Pulmonary artery endothelial cell (primary cell): ENCODE measurements at places on chromosomes 3 and 15. TPM values are rescaled to one million over a fixed set of nuclear protein-coding genes. Genes with fewer than 3 reads are reported as not detected.
A peak's percentile ranks its signal among the peaks of the same experiment; 100 is the strongest.

Gene SPPL2A
- 71.3 and 115 TPM in 2 replicates for total RNA-seq

Gene FBXW12
- total RNA-seq, result 0.13 TPM in 1 of 2 replicates, not detected in the other

Gene ZNF385D
- total RNA-seq, result 0.79 and 1.2 TPM in 2 replicates

Gene ANKRD34C
- total RNA-seq, result not detected in 2 replicates

Gene TMEM158
- 6.1 and 6.3 TPM in 2 replicates for total RNA-seq

GRCh38 chr3:5010706-5011554 is 31.7 kb downstream of the BHLHE40 start:
- DNase-seq, result no peak

DNA sequence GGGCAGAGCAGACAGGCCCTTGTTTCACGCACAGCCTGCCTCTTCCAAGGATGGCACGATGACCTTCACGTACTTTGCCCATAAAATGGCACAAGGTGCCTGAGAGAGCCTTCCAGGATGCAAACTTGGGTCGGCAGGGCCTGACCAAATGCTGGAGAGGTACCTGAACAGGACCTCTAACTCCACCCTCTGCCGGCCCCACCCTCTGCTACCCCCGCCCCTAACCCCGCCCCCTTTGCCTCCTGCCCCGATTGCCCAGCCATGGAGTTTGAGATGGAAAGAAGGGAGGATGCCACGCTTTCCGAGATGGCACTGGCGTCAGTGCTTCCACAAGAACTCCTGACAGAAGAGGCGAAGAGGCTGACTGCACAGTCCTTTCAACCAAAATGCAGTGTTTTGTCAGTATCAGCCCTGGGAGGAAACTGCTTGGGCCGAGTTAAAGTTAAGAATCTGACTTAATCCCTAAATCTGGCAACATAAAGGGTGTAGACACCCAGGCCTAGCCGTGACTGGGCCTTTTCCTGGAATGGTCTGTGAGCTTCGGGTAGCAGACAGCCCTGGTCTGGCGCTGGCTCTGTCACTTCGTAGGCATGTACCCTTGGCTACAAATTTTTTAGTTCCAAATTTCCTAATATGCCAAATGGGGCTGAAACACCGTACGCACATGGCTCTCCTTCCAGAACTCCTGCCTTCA is 230.3 kb upstream of the RGMA start:
- DNase-seq, result no peak

DNA sequence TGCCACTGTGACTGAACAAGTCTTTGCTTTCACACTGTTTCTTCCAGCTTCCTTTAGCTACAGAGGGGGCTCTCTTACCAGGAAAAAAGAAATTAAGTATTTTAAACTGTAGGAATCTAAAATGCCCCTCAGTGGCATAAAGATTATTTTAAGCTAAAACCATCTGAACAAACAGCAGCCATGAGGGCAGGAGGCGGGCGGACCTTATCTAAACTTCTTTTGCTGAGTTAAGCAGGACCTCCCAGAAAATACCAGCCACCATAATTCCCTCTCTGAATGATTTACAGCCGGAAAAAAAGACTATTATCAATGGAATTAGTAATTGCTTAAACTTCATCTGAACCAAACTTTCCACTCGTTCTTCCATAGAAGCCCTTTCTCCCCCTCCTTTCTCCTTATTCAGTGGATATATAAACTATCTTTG is 5.2 kb upstream of the TOPAZ1 start:
- DNase-seq, result no peak

GRCh38 chr15:20353966-20354883 is 187.4 kb downstream of the GOLGA6L6 start:
- no peak for DNase-seq

DNA sequence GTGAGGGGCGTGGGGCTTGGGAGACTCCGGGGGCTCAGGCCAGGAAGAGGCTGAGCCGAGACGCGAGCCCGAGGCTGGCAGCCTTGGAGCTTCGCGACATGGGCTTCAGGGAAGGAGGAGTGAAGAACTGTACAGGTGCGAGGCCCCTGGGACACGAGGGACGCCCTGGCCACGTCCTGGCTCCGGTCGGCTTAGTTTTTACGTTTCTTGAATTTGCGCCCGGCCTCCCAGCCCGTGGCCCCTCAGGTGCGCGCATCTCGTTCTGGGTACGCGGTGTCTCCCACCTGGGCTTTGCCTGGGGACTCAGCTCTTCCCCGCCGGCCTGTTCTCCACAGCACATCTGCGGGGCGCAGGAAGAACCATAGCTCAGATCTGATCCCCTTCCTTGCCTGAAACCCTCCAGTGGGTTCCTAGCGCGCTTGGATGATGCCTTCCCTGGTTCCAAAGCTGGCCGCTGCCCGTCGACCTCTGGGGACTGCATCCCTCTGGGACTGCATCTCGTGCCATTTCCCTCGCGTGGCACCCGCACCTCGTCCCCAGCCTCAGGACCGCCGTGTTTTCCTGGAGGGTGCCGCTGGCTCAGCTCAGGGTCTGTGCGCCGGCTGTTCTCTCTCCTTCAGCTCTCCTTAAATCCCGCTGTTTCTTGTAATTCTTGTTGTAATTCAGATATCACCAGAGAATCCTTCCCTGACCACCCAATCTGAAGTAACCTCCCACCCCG is 614 bp downstream of the CHCHD6 start:
- no peak for DNase-seq

DNA sequence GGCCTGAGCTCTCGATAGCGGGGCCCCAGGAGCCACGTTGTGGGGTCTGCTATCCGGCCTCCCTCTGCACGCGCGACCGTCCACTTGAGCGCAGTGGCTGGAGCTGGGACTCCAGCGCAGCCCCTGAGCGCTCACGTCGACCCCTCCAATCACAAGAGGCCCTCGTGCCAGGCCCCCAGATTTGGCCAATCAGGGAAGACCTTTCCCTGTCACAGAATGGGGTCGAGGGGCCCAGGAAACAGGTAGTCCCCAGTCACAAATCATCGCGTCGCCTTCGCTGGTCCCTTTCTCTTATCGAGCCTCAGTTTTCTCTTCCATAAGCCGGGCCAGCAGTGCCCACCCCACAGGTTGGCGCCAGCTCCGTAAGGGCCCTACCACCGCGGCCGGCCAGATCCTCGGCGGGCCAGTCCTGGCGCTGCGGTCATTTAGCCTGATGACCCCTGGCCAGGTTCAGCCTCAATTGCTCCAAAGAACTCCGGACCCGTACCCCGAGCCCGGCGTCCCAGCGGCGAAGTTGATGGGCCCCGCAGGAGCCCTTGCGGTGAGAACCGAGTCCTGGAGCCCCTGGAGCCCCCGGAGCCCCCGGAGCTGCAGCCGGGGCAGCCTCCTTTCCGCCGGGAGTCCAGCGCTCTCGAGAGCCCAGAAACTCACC is 435 bp downstream of the ALDH1L1 start:
- no peak for DNase-seq

DNA sequence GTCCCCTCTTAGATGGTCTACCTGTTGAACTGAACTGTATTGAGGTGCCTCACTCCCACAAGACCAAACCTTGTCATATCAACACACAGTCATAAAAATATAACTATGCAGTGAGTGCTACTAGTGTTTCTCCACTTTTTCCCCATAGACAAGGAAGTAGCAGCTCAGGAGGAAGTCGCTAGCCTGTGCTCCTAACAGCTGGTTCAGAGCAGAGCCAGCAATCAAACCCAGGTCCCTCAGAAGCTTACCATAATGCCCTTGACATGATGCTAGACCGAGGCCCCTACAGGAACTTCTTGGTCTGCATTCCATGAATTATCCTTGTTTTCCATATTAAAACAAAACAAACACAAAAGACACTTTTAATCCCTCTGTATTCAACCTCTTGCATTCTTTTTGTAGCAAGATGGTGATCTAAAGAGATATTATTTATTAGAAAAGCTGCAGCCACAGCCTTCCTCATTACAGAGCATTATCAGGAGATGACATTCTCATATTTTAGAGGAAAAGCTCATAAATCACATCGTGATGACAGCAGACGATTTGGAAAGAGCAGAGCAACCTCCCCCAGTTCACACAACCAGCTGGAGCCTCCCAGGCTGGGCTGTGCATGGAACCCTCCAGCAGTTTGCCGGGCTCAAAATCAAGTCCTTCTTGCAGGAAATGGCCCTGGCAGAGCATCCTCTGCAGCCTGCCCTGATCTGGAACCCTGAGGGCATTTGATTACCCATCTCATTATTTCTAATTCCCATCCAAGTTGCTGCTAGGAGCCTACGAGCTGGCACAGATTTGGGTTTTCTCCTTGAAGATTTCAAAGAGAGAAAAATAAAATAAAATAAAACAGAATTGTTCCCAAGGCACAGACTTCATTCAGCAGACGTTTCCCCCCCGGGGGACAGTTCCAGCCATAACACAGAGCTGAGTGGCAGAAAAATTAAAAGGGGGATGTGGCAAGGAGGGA is 118.8 kb downstream of the SRGAP3 start:
- DNase-seq, result no peak

DNA sequence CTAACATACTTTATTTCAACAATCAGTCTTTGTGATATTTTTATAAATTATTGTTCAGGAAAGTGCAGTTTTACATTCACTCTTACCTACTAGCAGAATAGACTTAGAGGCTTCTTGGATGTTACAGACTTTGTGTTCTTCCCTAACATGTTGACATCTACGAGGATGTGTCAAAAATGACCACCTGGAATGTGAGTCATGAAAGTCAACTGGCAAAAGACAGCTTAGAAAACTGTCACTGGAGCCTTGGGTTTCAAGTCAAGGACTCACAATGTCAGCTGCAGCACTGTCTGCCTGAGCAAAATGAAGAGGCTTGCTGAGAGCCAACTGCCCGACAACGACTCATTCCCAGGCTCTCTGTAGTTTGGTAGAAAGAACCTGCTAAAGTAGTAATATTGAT is 91.5 kb downstream of the CERS3 start:
- DNase-seq, result no peak

- no peak for DNase-seq
Observed at GRCh38 chr3:71120012-71120411, 463.5 kb downstream of the FOXP1 start.

GRCh38 chr3:81816473-81817250 is 55.2 kb upstream of the GBE1 start:
- DNase-seq, result no peak

GRCh38 chr3:110533089-110533488 is 538.5 kb upstream of the NECTIN3 start:
- no peak for DNase-seq

GRCh38 chr3:195896361-195897080 is 11.8 kb downstream of the TNK2 start:
- peak; percentile 51 for DNase-seq

DNA sequence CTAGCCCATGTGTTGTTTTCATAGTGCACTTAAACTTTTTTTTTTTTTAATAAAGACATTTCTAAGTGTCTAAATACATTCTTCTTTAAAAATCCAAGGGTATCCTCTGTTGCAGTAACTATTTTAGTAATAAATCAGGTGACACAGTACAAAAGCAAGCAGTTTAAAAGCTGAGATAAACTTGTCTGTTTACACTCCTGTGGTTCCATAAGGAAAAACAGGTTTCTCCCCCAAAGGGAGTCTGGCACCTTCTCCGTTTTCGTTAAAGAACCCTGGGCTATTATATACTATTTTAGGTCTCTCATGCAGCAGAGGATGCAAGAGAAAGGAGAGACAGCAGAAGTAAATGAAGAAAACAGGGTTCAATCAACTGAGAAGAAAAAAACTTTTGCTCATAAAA is 43.2 kb upstream of the TMEM45A start:
- DNase-seq, result no peak

DNA sequence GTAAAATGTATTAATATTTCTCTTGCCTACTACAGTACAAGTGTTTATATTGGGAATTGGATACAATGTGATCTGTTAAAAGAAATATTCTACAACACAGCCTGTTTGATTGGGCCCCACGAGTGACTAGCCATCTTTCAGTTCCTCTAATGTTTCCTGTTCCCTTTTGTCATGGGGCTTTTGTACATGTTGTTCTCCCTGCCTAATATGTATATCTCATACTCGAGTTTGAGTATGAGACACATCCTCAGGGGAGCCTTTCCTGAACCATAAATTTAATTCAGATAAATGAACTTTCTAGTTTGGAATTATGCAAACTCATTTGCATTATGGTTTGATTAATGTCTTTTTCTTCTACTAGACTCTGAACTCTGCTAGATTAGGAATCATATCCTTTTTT is 65.5 kb downstream of the MEF2A start:
- DNase-seq, result no peak

DNA sequence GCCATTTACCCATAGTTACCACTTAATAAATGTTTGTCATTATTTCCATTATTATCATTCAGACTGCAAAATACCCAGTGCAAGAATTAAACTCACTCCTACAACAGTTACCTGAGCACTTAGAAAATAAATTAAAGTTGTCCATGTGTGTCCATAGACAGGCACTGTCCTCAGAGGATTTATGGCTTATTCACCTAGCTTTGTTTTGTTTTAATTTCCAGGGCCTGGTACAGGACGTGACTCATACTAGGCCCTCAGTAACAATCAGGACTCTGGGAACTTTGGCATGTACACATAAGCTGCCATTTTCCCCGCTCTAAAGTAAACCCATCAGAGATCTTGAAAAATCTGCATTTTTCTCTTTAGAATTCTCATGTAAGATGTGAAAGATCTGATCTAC is 458.5 kb upstream of the ARRDC4 start:
- peak; percentile 17 for DNase-seq

DNA sequence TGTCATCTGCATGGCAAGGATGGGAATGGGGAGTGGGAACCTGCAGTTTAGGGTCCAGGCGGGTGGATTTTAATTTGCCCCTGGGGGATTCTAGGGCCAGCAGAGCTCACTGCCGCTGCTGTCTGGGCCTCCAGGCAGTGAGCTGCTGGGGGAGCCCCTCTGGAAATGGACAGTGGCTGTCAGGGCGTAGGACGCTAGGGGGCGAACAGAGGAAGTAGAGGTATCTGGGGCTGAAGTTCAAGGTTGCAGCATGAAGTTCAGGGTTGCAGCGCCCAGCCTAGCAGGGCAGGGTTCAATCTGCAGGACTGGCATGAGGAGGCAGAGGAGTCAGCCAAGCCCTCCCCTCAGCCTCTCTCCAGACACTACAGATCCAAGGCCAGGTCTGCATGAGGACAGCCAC is 49.5 kb downstream of the APBA2 start:
- DNase-seq, result no peak

DNA sequence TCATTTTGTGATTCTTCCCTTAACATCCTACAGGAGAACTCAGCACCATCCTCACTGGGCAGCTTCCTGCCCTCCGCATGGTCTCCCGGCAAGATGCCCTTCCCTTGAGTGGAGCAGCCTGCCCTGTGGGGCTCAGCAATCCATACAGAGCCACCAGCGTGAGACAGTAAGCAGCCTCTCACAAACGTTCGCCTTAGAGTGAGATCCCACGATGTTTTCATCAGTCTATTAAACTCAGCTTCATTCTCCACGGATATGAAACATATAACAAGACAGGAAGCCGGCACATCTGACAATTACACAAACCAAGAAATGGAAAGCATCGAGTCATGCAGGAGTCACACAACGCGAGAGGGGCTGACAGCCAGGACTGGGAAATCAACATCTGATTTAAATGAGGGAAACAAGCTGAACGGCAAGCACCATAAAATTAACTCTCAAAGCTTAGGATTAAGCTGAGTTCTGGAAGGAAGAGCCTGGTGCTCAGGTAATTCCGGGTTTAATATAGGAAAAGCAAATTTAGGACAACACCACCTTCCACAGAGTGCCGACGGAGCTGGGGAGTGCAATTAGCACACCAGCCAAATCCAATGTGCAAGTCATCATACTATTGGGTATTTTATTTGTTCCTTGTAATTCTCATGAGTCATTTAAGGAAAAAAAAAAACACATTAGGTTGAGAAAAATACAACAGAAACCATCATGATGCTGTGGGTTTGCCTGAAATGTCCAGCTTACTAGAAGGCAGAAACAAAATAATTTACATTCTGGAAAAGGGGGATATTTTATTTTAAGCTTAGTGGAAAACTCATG is 272.0 kb downstream of the OCA2 start:
- DNase-seq, result no peak
